ENCODE measurements at places on chromosomes 4 and X. TPM values are rescaled to one million over a fixed set of nuclear protein-coding genes. Genes with fewer than 3 reads are reported as not detected.

Gene DACH2
- total RNA-seq, result not detected

Gene SYP
- 0.29 TPM for total RNA-seq

GRCh38 chr4:98688411-98689290 lies 30.2 kb upstream of the TSPAN5 start:
- peak; percentile 66 for DNase-seq

Gene RPL36A
- 105 TPM for total RNA-seq

DNA sequence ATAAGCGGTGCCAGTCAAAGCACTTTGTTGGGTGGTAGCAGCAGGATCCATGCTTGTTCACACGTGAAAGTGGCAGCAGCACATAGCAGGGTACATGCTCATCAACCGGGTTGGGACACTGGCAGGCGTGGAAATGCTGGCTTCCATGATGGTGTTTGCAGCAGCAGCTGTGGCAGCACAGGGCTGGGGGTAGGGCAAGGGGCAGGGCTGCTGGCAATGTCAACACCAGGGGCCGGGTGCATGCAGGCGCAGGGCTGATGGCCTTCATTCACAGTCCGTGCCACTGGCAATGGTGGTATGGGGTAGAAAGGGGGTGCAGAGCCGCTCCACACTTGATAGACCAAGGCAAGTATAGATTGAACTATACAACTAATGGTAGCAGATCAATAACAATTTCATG lies 374.7 kb upstream of the FAM241A start:
- no peak for DNase-seq

Gene AADAT
- total RNA-seq, result 6.5 TPM

Gene TMPRSS11A
- total RNA-seq, result not detected

- no peak for DNase-seq
These were observed 210.9 kb upstream of the NOCT start for GRCh38 chr4:138804711-138805110.

Gene ERAS
- total RNA-seq, result not detected

DNA sequence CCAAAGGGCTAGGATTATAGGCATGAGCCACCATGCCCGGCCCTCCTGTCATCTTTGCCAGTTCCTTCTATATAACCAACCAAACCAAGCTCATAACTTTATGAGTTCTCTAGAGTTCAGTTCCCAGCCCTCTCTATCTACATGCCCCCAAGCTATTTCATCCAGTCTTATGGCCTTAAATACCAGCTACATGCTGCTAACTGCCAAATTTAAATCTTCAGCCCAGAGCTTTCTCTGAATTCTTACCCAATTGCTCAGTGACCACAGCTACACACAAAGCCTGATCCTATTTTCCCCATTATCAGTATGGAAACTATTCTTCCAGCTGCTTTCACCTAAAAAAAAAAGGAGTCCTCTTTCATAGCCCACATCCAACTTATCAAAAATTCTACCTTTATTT lies 23.1 kb downstream of the TMEM184C start:
- no peak for DNase-seq

Gene SLC10A4
- not detected for total RNA-seq

DNA sequence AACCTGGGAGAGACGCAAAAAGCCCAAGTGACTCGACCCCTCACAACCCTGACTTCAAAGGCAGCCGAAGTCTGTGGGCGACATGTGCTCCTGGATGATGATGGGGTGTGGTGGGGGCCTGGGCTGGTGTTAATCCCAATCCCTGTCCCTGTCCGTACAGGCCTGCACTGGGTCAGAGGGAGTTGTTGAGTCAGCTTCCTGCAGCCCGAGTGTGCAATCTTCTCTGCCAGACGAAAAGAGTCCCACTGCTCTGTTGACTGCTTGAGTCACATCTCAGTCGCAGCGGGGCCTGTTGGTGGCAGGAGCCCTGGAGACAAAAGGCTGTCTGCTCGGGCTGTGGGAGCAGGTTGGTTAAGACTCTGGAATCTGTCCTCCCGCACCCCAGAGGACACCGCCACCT lies 10.3 kb downstream of the FAM3A start:
- DNase-seq, result peak; percentile 90

DNA sequence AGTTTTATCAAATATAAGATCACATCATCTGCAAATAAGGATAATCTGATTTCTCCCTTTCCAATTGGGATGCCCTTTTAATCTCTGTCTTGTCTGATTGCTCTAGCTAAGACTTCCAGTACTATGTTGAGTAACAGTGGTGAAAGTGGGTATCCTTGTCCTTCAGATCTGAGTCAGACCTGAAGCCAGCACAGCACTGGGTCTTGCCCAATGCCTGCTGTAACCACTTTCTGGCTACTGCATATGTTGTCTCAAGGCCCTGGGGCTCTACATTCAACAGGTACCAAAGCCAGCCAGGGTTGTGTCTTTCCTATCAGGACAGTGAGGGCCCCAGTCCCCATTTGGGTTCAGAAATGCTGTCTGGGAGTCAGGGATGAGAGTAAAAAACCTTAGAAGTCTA lies 90.3 kb downstream of the CYSLTR1 start:
- no peak for DNase-seq

- no peak for DNase-seq
These were observed 269.7 kb downstream of the GPC3 start for GRCh38 chrX:133715715-133716114.

Gene PDZD4
- under 0.01 TPM for total RNA-seq

Gene UGT2B10
- not detected for total RNA-seq

Measured in osteoblast (primary cell).